ENCODE measurements at places on chromosomes 1 and 21. TPM values are rescaled to one million over a fixed set of nuclear protein-coding genes. Genes with fewer than 3 reads are reported as not detected.

SPRR2A gene
- total RNA-seq: not detected

PTGER3 gene
- total RNA-seq: 3.0 TPM

RNF187 gene
- 148 TPM for total RNA-seq

RFX5 gene
- total RNA-seq: 29.6 TPM

FH gene
- total RNA-seq: 153 TPM

AMPD1 gene
- total RNA-seq: not detected
